ENCODE measurements at places on chromosomes 7 and 10.

- no peak for DNase-seq
Observed at GRCh38 chr10:23459308-23459939, 20.5 kb downstream of the OTUD1 start.

GRCh38 chr7:104241538-104242209 is 33.9 kb upstream of the ORC5 start:
- DNase-seq: no peak

- DNase-seq: no peak
Observed at GRCh38 chr10:127570036-127570435, 20.9 kb downstream of the NPS start.

GRCh38 chr7:98569691-98570337 is 47.3 kb upstream of the NPTX2 start:
- DNase-seq: no peak

DNA sequence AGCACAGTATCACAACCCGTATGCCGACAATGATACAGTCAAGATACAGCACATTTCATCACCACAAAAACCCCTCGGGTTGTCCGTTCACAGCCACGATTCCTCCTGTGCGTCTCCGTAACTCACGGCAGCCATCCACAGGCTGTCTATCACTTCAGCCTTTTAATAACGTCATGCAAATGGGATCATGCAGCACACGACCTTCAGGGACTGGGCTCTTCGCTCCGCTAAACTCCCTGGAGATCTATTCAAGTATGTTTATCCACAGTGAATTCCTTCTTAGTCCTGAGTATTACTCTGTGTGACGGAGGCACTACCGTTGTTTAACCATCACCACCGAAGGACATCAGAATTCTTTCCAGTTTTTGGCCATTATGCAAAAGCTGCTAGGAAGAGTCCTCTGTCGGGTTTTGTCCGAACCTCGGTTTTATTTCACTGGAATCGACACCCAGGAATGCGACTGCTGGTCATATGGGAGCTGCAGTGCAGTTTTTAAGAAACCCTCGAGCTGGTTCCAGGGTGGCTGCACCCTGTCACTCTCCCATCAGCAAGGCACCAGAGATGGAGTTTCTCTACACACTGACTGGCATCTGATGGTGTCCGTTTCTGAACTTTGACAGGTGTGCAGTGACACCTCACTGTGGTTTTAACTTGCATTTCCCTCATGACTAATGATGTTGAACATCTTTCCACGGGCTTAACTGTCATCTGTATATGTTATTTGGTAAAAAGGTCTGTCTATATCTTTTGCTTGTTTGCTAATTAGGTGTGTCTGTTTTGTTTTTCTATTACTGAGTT is 193.6 kb downstream of the MAD1L1 start:
- no peak for DNase-seq

DNA sequence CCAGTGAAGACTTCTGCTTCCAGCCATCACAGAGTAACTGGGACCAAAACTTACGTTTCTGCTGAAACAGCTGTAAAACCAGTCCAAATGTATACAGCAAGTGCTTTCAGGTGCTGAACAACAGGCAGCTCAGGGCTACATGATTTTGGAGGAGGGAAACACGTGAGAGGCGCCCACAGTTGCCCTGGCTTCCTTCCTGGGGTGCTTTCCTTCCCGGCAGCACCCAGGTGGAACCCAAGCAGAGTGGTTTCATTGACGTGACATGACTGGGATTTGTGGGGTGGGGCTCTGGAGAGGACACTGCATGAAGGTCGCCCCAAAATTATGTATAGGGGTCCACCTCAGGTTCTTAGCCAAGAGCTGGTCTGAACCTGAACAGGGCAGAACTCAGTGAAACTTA is 34.2 kb downstream of the IL2RA start:
- no peak for DNase-seq

- DNase-seq: no peak
Observed at GRCh38 chr10:61786728-61787127, 114.8 kb upstream of the ARID5B start.

DNA sequence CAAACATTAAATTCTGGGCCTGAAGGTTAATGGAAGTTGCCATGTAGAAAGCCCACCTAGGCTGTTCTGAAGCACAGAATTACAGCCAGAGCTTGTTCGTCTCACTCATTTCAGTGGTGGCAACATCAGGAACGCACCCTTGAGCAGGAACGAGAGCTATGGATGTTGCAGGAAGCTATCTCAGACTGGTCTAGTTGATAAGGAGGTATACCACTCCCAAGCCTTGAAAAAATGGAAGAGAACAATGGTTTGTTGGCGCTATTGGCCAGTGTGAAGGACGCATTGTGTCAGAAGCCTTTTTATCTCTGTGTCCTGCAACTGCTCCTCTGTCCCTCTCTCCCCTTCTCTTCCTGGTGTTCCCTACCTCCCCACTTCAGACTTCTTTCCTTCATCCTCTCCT is 60.9 kb upstream of the RAPGEF5 start:
- no peak for DNase-seq

DNA sequence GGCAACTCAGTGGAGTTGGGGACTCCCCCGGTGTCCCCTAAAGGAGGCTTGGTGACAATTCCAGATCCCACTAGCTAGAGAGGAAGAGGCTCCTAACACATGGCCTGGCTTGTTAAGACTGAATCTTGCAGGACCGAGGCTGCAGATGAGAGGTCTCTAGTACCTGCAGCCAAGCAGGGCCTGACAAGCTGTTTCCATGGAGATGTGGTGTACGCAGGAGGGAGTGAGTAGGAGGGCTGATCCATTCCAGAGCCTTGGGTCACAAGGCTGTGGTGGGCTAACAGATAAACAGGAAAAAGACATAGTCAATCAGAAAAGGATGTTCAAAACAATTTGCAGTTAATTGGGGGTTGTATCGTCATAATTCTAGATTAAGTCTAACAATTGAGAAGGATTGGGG is 77.3 kb upstream of the MKLN1 start:
- DNase-seq: no peak

DNA sequence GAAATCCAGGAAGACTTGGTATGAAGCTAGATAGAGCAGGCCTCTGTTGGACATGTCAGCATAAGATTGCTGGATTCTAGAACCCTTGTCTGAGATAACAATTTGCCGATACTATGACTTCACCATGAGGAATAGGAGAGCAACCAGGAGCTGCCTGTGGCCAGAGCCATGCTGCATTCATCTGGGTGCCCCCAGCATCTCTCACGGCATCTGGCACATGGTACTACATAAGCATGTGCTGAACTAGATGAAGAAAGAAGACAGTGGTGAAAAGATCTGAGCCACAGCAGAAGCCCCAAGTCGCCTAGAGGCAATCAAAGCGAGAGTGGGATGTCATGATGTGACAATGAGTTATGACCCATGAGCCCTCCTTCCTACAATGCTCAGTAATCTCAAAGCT is 19.5 kb downstream of the GOT1 start:
- no peak for DNase-seq

GRCh38 chr7:8126601-8127167 is 135.3 kb downstream of the ICA1 start:
- DNase-seq: no peak

DNA sequence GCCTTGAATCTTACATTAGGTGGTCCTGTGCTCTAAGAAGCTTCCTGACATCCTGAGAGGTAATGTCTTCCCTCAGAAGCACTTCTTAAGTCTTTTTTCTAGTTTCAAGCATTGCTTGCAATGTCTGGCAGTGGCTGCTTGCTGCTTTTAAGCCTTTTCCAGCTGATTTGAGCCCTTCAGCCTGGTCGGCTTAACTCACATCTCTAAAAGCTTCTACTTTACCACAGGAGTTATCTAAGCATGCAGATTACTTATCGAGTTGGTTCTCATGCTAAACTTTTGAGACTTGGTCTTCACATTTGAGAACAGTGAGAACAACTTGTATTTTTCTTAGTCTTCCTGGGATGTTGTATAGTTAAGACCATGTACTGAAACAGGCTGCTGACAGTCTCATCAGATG is 3.9 kb downstream of the LRMDA start:
- no peak for DNase-seq

DNA sequence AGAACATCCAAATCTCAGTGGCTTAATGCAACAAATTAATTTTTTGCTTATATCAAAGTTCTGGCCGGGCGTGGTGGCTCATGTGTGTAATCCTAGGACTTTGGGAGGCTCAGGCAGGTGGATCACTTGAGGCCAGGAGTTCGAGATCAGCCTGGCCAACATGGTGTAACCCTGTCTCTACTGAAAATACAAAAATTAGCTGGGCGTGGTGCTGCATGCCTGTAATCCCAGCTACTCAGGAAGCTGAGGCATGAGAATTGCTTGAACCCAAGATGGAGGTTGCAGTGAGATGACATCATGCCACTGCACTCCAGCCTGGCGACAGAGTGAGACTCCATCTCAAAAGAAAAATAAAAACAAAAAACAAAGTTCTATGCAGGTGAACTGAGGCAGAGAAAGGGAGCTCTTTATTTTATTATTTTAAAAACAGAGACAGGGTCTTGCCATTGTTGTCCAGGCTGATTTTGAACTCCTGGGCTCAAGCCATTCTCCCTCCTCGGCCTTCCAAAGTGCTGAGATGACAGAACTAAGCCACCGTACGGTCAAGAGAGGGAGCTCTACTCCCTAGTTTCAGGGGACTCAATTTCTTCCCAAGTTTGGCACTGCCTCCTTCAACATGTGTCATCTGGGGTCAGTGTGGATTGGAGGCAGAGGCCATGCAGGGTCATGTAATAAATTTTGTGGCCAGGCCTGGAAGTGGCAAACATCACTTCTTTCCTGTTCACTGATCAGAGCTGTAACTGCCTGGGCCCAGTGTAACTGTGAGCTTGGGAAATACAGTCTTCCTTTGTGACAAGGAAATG is 2.4 kb downstream of the ADCK2 start:
- no peak for DNase-seq

DNA sequence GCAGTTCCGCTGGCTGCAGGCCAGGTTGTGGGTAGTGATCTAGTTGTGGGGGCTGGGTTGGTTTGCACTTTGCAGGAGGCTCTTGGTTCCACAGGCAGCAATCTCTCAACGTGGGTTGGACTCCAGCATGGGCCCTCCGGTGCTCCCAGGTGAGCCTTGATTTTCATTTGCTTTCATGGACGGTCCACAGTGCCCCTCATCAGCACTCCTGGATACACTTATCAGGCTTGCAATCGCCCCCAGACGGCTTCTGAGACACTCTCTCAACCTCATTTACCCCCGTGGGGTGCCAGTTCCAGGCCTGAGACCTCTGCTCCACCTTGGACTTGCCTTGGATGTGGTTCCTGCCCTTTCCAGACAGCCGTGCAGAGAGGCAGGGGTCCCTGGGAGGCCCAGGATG is 31.3 kb upstream of the ZNF273 start:
- no peak for DNase-seq

DNA sequence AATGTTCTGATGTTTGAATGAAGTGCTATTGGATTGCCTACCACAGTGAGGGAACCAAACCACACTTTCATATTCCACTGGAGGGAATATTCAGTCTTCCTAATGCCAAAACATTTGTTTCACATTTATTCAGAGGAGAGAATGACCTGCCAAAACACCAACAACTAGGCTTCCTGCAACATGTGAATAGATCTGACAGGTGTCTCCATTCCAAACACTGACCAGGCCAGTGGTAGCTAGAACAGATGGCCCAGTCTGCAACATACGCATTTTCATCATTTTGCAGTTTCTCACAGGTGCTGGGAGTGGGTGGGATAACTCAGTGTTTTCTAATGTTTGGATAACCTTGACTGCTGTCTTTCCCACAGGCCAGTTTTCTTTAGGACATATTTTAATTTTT is 110.0 kb downstream of the RELN start:
- no peak for DNase-seq

GRCh38 chr7:30093420-30093952 is 41.3 kb upstream of the MTURN start:
- no peak for DNase-seq

- DNase-seq: no peak
Observed at GRCh38 chr7:140621401-140622021, 19.1 kb downstream of the DENND2A start.

DNA sequence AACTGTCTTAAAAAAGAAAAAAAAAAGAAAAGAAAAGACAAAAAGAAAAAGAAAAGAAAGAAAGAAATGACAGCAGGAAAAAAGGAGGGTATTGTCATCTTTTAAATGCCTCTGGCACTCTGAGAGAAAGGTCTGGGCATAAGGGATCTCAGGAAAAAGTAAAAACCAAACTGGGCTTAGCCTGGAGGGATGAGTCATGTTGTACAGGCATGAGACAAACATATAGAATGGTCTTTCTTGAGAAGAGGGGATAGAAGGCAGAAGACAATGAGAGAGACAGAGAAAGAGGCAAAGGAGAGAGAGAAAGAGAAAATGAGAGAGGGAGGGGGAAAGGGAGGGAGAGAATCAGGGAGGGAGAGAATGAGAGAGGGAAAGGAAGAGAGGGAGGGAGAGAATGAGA is 32.3 kb upstream of the KCNMA1 start:
- DNase-seq: no peak

DNA sequence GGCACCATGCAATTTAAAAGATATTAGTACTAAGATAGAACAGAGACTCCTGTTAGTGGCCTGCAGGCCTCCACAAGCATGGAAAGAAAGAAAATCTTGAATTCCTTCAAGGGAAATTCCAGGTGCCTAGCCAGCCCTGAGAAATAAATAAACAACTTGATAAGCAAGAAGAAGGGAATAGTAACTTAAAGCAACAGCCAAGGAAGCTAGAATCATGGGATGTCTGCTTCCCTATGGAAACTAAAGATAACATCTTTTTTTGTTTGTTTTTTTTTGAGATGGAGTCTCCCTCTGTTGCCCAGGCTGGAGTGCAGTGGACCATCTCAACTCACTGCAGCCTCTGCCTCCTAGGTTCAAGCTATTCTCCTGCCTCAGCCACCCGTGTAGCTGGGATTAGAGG is 128.6 kb downstream of the SKIDA1 start:
- DNase-seq: no peak

DNA sequence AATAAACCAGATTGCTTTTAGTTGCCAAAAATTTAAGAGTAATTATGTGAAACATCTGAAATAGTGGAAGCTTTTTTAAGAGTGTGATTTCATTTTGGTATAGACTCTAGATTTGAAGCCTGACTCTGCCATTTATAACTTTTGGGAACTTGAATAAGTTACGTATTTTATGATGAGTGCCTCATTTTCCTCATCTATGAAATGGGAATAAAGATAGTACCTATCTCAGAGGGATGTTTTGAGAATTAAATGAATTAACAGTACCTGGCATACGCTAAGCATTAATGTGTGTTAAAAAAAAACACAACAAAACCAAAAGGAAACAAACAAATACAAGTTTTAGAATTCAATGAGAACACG is 12.9 kb downstream of the PRKAR2B start:
- DNase-seq: no peak

- DNase-seq: no peak
Observed at GRCh38 chr7:145474009-145474686, 638.3 kb upstream of the TPK1 start.

GRCh38 chr10:126904818-126905701 is at the start of gene DOCK1:
TSS of gene DOCK1 (plus strand) at chr10:126905428. CDS start at chr10:126905518, 90 bp downstream.
- no peak for DNase-seq
